SK-N-DZ (cell line): ENCODE measurements at places on chromosomes 12 and 14.

- DNase-seq, result no peak
These were observed 66.5 kb downstream of the SLC25A47 start for GRCh38 chr14:100389497-100390104.

- no peak for DNase-seq
These were observed 21.2 kb downstream of the SLC35E3 start for GRCh38 chr12:68767191-68767590.

- DNase-seq, result no peak
These were observed 21.0 kb upstream of the TUNAR start for GRCh38 chr14:95855606-95856005.

DNA sequence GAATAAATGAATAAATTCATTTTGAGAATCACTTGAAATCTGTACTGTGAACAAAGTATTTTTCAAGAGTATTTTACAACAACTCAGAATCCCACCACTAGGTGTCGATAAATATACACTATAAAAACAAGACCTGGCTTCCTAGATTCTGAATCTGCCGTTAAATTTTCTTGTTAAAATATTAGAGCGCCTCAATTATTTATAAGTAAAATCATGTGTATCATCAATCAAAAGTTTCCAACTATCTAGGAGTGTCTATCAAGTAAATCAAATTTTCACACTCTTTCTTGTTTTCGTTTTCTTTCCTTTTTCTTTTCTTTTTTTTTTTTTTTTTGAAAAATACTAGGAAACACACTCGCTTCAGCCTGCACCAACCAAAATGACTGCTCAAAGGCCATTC lies 179.2 kb upstream of the DCN start:
- DNase-seq, result peak; percentile 54

- DNase-seq, result no peak
These were observed 17.9 kb downstream of the SNAPC1 start for GRCh38 chr14:61780125-61780524.

DNA sequence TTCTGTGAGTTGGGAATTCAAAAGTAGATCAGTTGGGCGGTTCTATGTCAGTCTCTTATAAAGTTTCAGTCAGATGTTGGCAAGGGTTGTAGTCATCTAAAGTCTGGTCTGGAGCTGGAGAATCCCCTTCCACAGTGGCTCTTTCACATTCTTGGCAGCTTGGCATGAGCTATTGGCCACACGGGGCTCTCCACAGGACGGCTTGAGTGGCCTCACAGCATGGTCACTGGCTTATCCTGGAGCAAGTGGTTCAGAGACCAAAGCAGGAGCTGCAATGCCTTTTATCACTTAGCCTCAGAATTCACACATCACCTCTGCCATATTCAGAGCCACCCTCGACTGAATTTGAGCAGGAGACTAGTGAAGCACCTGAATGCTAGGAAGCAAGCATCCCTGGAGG lies 7.1 kb upstream of the KICS2 start:
- DNase-seq, result no peak

DNA sequence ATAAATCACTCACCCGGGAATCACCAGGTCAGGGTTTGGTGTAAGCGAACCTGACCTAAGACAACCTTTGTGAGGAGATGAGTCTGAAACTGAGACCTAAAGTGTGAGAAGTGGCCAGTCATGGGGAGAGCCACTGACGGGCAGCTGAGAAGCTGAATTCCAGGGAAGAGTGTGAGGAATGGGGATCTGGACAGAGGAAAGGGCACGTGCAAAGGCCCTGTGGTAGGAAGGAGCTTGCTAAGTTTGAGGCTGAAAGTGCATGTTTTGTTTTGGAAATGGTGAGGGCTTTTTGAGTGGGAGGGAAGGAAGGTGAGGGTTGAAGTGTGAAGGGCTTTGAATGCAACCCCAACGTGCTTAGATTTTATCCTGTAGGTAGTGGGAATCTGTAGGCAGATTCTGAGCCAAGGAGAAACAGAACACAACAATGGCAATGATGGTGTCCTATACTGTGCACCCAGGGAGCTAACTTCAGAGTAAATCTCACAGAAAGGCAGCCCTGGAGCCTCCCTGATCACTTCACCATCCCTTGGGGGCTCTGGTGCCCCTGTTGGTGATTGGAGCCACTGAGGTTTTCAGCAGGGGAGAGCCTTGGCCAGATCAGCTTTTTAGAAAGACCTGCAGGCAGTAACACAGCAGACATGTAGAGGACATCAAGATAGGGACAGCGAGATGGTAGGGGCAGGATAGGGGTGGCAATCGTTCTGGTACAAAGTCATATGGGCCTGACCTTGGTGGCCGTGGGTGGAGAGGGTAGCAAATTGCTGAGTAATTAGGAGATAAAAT lies 37.5 kb upstream of the CHGA start:
- no peak for DNase-seq

DNA sequence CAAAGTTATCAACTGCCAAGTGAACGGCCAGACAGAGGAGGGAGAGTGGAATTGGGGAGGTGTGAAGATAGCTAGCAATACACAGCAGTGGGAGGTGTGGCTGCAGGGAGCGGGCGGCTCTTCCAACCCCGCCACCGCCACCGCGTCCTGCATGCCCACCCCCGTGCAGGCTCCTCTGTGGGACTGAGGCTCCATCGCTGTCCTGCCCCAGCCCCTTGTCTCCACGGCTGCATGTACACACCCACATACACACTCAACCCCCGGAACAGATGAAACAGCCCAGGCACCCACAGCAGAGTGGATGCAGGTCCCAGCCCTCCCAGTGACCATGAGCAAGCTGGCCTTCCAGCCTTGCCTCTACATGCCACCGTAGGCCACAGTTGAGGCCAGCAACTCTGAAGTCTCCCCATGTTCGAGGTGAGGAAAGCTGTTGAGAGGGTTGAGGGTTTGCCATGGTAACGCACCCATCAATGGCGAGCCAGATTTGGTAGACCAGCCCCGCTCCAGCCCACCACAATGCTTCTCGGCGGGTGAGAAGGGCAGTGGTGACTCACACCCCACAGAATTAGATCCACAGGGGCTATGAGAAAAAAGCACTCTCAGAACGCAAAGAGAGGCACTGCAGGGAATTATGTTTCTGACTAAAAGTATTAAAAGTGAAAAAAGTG lies 39.3 kb downstream of the PITPNM2 start:
- DNase-seq, result no peak

- DNase-seq, result no peak
These were observed 187.0 kb downstream of the ETV6 start for GRCh38 chr12:11836282-11837151.

- peak; percentile 52 for DNase-seq
These were observed 243.2 kb downstream of the EGLN3 start for GRCh38 chr14:33707716-33708115.

DNA sequence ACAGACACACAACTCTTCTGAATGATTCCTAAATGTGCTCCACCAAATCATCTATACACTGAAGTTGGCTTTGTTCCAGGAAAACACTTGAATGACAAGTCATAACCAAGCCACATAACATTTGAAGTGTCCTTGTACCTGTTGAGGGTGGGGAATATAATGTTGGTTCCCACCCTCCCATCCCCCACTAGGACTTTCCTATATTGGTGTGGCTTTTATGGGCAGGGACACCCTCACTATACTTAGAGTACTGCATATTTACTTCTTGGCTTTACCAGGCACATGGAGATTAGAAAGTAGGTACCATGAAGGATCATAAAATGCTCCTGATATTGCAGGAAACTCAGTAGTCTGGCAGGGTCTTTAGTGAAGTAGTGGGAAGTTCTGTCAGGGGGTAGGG lies 9.7 kb upstream of the BHLHE41 start:
- DNase-seq, result no peak

- DNase-seq, result peak; percentile 28
These were observed 3.5 kb downstream of the TGFB3 start for GRCh38 chr14:75978249-75978731.
